ENCODE measurements at places on chromosomes 7 and 10.

- no peak for DNase-seq
Observed at GRCh38 chr10:116985611-116986010, 19.4 kb downstream of the SHTN1 start.

GRCh38 chr7:70037171-70037933 is 439.1 kb downstream of the AUTS2 start:
- DNase-seq = peak; percentile 20

DNA sequence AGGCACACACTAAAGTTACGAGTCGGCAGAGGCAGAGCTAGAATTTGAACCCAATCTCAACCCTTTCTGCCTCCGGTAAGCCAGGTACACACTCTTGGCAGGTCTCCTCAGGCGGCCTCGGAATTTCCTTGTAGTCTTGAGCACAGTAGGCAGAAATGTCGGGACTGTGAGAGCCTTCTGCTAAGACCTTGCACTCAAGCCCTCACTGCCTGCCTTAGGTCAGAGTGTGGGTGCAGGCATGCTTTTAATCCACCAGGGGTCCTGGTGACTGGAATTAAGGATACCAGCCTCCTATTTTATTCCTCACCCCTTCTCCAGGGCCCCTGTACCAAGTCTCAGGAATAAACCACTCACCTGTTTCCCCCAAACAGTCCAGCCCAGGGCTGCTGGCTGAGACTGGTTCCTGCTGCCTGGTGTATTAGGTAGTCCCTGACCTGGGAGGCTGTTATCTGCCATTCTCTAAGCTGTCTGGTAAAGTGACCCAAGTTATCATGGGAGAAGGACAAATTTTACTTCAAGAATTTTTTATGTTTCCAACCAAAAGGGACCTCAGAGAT is 855 bp downstream of the ATP6V1F start:
- DNase-seq = no peak

GRCh38 chr7:44391171-44391570 is 65.8 kb upstream of the CAMK2B start:
- no peak for DNase-seq

DNA sequence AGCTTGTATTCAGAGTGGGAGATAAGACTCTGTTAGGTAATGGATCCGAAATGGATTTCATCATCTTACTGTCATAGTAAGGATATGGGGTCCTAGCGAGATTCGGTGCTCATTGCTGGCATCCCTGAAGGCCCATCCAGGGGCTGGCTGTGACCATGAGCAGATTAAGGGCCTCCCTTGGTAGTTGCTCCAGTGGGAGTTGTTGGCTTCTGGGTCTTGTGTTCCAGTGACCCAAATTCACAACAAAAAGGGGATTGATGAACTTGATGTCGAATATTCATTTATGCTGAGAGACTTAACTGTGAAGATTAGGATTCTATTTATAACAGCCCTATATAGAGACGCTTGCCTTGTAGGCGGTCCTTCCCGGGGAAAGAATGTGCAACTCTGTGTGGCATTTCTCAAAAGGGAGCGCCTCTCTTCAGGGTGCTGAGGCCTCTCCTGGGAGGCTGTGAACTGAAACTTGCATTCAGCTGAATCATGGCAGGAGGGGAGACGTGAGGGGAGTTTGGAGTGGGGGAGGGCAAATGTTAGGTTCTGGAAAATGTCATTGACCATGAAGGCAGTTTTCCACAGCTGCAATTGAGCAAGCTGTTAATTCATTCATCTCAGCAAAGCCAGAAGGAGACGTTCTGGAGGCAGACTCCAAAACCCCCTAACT is 233.1 kb upstream of the FZD8 start:
- no peak for DNase-seq

DNA sequence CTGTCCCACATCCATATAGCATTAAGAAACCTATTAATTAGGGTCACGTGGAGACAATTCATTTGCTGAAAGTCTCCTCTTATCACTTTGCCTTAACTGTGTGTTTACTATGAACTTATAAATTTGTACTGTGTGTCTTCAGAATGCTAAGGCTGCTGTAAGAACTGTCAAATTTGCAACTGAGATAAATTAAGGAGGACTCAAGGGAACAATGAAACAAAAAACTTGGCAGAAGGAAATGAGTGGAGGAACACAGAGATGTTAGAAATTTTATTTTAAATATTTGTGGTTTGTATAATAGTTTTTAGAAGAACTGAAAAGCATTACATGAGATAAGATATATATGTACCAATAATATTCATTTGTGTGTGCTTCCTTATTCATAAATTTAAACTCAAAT is 1005.3 kb upstream of the SORCS1 start:
- DNase-seq = no peak

- no peak for DNase-seq
Observed at GRCh38 chr7:151541709-151542499, 22.2 kb upstream of the RHEB start.

DNA sequence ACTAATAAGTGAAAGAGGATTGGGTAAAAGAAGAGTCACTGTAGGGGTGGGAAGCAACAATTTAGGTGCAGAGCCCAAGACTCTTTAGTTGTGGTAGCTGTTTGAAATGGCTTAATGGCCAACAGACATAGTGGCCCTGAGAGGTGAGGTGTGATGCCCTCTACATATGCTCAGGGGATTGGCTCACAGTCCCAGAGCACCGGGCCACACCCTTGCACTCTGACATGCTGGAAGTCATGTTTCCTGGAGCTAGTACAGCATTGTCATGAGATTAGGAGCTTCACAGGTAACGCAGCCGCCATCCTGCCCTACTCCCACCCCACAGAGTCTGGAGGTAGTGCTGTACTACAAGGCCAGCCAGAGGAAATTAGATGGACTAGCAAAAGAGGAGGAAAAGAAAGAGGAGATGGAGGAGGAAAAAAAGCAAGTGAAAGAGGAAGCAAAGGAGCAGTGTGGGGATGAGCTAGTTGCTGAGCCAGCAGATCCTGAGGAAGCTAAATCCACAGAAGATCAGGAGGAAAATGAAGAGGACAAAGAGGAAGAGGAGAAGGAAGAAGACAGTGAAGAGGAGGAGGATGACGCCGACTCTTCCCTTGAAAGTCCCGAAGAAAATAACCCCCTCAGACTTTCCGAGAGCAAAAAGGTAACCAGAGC is 14.8 kb upstream of the FLNC start:
- no peak for DNase-seq

GRCh38 chr10:78552261-78552811 is 516.4 kb upstream of the ZMIZ1 start:
- DNase-seq = no peak

GRCh38 chr7:24956021-24956420 is 24.0 kb downstream of the OSBPL3 start:
- DNase-seq = no peak

- no peak for DNase-seq
Observed at GRCh38 chr7:40447345-40447744, 312.5 kb downstream of the SUGCT start.

DNA sequence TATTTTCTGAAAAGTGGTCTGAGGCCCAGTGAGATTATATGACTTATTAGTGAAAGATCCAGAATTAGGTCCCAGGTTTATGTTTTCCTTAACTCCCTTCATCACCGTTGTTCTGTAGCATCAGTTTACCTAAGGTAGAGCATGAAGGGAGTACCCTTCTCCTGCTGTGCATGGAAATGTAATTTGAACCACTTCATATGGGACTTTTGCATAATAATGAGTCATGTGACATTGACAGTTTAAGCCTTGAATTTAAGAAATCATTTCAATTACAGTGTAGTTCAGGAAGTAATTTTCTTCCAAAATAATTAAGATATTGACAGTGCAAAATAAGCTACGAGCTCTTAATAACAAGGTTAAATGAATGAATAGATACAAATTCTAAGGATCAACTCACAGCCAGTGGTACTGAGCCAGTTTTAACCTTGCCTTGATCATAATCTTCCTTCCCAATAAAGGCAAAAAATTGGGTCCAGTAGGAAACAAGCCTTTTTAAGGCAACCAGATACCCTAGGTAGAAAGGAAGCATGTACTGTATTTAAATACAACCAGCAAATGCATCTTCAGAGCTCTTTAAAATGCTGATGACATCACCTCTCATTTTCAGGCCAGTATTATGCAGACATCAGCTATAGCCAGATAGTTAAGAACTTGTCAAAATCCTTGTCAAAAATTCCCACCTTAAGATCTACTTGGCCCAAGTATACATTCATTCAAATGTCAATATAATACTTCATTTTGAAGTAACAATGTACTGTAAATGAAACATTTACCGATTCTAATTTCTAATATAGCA is 48.8 kb upstream of the DKK1 start:
- DNase-seq = no peak

GRCh38 chr7:16826060-16826459 is 21.3 kb upstream of the AGR2 start:
- no peak for DNase-seq

DNA sequence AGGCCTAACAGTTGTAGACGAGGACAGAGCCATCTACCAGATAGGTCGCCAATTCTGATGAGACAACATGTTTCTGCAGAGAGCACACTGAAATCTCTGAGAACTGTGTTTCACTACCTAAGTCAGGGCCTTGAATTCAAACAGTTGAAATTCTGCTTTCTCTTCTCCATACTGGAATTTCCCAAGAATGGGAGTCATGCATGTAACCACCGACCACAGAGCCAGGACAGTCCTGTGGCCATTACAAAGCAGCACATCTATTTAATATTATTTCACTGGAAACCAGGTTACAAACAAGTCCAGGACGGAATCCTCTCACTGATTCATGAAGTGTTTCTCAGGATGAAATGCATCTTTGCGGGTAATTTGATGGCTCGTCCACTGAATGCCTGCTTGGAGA is 62.0 kb upstream of the ST8SIA6 start:
- DNase-seq = no peak

DNA sequence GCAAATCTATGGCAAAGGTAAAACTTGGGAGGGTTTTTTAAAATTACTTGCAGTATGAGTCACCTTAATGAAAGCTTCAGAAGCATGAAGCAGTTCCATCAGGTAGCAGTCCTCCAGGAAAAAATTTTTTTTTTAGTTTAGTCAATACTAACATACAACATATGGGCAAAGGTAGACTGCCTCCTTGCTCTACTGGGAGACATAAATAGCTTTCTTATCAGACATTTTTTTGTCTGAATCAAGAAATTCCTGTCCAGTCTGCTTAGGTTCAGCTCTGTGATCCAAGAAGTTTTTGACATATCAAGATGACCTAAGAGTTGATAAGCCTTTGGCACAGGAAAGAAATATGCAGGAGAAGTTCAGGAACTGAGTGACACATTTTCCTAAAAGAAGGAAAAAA is 171.5 kb upstream of the TCF7L2 start:
- DNase-seq = no peak

DNA sequence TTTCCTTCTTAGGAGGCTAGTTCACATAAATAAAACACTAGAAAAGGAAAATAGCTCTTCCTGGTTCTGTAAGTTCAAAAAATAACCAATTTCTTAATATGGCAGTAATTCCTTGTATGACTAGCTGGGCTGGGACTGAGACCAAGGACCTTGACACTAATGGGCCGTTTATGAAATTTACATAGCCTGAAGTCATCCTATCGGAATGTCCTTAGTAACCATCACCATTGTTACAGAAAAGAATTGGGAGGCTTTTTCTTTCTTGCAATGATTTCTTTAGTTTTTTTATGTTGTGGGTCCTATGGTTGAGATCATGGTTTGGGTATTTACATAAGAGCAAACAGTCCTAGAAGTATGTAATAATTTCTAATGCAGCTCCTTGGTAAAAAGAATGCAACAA is 87.1 kb upstream of the HDAC9 start:
- peak; percentile 47 for DNase-seq

GRCh38 chr7:157011333-157012112 is 1.1 kb upstream of the MNX1 start:
- DNase-seq = no peak

GRCh38 chr7:47288060-47288459 is 293.9 kb downstream of the TNS3 start:
- DNase-seq = no peak

DNA sequence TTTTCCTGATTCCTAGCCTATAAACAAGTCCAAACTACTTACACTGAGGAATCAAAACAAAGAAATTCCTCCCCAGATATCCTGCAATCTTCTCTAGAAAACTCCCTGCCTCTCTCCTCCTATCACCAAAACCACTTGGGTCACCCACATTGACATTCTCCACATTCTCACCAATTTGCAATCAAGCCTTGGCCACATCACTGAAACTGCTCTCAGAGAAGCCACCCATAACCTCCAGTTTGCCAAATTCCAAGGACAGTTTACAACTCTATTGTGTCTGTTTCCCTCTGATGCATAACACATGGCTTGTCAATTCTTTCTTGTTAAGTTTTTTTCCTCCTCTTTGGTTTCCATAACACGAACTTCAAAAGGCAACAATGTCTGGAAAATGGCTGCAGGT is 233.5 kb downstream of the XPNPEP1 start:
- DNase-seq = no peak

- DNase-seq = no peak
Observed at GRCh38 chr10:119116326-119116951, 12.5 kb downstream of the DENND10 start.

GRCh38 chr10:125709553-125710474 is 9.7 kb upstream of the EDRF1 start:
- no peak for DNase-seq

DNA sequence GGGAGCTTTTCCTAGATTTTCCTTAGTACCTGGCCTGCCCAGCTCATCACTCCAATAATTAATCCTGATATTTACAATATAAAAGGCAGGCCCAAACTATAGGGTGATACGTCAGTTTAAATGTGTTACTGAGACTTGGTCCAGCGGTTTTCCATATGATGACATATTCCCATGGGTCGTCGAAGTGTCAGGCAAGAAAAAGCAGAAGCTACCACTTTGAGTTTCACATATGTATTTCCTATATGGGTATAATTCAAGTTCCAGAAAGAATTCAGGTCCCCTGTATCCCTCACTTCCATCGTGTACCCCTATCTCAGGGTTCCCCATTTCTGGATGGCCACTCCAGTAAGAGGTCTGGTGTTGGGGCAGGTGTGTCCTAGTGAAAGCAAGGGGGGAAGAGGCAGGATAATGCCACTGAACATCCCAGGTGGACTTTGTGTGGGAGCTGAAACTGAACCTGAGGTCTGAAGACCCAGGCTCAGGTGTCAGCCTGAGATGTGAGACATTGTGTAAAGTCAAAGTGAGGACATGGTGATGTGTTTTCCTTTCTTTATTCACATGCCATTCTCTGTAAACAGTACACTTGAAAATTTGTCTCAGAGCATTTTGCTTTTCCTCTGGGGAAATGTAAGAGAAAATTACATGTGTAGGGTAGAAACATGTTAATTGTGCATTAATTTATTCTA is 167.8 kb downstream of the PLXDC2 start:
- DNase-seq = no peak

- DNase-seq = peak; percentile 28
Observed at GRCh38 chr7:32890010-32890792, 1.4 kb downstream of the KBTBD2 start.

GRCh38 chr10:22230158-22230833 is 12.5 kb upstream of the EBLN1 start:
- DNase-seq = no peak

DNA sequence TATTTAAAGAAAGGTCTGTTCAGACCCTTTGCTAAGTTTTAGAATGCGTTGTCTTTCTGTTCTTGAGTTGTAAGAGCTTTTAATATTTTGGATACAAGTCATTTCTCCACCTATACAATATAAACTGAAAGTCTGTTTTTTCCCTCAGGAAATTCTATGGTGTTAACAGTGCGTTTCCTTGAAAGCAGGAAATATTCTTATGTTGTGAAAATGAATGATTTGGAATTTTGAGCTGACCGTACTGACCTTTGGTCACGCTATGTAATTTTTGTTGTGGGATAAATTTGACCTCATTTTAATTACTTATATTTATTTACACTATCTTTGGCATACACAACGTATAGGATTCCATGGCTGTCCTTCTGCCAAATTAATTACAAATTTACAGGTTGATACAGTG is 43.5 kb downstream of the PUS7 start:
- no peak for DNase-seq

GRCh38 chr10:78433766-78434535 is 400.3 kb downstream of the RPS24 start:
- DNase-seq = no peak
